Activated naive CD8-positive, alpha-beta T cell treated with anti-CD3 and anti-CD28 coated beads for 36 hours (primary cell): ENCODE measurements at places on chromosomes 1 and 21. TPM values are rescaled to one million over a fixed set of nuclear protein-coding genes. Genes with fewer than 3 reads are reported as not detected.

Gene PEX10
- total RNA-seq = 21.5 TPM

DNA sequence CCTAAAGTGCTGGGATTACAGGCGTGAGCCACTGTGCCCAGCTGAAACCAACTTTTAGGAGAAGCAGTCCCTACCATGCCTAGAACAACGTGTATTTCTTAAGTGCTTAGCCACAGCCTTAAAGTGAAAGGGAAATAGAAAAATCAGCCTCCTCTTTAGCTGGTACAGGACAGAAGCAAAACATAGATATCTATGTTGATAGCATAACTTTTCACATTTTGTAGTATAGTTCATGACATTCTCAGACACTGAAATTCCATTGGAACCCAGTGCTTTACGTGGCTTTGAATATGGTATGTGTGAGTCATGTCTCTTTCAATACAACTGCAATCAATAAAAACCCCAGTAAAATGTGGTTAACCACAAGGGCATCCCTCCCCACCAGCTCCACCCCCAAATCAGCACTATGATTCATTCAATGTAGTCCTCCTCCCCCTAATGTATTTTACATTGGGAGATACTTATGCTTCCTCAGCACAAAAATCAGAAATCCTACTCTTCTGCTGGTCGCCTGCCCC is 32.1 kb downstream of the TGFB2 start:
- H3K36me3 ChIP-seq = no peaks in the 10 kb centered on the region
- peaks cover 61% of the 10 kb centered on the region for H3K27me3 ChIP-seq
- peak overlapping the region; percentile 70 for H3K27ac ChIP-seq

Gene PDZK1
- not detected for total RNA-seq

DNA sequence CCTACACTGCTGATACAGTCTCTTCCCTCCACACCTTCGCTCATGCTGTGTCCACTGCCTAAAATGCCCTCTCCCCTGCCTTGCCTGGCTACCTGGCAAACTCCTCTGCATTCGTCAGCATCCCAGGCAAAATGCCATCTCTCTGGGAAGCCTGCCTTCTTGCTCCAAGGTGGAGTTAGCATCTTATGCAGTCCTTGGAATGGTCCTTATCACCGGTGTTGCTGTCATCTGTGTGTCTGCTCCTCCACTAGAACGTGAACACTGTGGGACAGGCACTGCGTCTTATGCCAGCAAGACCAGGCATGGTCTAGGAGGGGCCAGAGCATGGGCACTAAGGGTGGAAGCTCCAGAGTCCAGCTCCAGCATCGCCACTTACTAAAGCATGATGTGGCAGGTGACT is 211.8 kb downstream of the MATN1 start:
- peaks cover 8% of the 10 kb centered on the region for H3K27me3 ChIP-seq
- no peaks in the 10 kb centered on the region for H3K4me1 ChIP-seq
- no peaks in the 10 kb centered on the region for H3K36me3 ChIP-seq
- no peak overlapping the region for H3K27ac ChIP-seq
- no peak overlapping the region for H3K4me3 ChIP-seq

GRCh38 chr1:192941722-192942411 is 117.3 kb downstream of the UCHL5 start:
- H3K27me3 ChIP-seq = no peaks in the 10 kb centered on the region
- no peak overlapping the region for H3K4me3 ChIP-seq
- peaks cover 2% of the 10 kb centered on the region for H3K4me1 ChIP-seq
- H3K27ac ChIP-seq = no peak overlapping the region
- H3K36me3 ChIP-seq = peaks cover 2% of the 10 kb centered on the region

GRCh38 chr1:87318056-87318650 is 10.5 kb upstream of the LMO4 start:
- DNase-seq = no peak
- H3K4me1 ChIP-seq = peaks cover 3% of the 10 kb centered on the region
- H3K27me3 ChIP-seq = peaks cover 6% of the 10 kb centered on the region
- no peaks in the 10 kb centered on the region for H3K36me3 ChIP-seq
- no peak overlapping the region for H3K4me3 ChIP-seq

DNA sequence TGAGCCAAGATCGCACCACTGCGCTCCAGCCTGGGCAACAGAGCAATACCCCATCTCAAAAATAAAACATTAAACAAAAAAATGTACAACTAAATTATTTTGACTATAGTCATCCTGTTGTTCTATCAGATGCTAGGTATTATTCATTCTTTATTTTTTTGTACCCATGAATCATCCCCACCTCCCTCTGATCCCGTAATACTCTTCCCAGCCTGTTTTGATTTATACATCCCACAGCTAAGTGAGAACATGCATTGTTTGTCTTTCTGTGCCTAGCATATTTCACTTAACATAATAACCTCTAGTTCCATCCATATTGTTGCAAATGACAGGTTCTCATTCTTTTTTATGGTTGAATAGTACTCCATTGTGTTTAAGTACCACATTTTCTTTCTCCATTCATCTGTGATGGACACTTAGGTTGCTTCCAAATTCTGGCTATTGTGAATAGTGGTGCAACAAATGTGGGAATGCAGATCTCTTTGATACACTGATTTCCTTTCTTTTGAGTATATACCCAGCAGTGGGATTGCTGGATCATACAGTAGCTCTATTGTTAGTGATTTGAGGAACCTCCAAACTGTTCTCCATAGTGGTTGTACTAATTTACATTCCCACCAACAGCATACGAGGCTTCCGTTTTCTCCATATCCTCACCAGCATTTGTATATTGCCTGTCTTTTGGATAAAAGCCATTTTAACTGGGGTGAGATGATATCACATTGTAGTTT is 84.4 kb downstream of the MACF1 start:
- peaks cover 5% of the 10 kb centered on the region for H3K4me1 ChIP-seq
- peaks cover 28% of the 10 kb centered on the region for H3K36me3 ChIP-seq
- H3K4me3 ChIP-seq = no peak overlapping the region
- H3K27me3 ChIP-seq = no peaks in the 10 kb centered on the region
- no peak for DNase-seq
- no peak overlapping the region for H3K27ac ChIP-seq
